ENCODE measurements at places on chromosomes 13 and 19.

- no peak for DNase-seq
Measured at GRCh38 chr13:43036351-43037250, 13.2 kb downstream of the DNAJC15 start.

GRCh38 chr13:95117092-95117491 is 184.2 kb downstream of the ABCC4 start:
- no peak for DNase-seq

DNA sequence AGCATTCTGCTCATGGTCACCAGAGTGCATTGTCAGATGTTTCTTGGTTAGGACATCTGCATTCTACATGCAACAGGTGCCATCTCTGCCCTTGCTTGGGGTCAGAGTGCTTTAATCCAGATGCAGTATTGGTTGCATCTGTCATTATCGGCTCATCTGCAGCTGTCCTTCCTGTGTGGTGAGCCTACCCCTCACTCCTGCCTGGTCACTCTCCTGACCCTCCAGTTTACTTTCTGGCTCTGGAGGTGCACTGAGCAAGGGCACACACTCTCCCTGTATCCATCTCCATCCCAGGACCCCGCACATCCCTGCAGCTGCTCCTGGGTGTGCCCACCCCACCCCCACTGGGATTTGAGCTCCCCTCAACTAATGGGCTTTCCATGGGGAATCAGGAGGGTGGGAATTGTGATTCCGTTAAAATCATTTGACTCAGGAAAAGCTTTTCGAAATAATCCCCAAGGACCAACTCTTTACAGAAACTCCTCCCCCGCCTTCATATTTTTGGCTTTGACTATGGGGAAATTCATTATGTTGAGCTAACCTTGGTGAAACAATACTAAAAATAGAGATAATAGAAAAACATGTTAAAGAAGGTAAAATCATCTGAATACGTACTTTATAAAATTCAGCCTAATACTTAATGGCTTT is 70.2 kb downstream of the COL4A2 start:
- DNase-seq = no peak

- DNase-seq = no peak
Measured at GRCh38 chr13:50531917-50532899, 311.3 kb downstream of the DLEU7 start.

DNA sequence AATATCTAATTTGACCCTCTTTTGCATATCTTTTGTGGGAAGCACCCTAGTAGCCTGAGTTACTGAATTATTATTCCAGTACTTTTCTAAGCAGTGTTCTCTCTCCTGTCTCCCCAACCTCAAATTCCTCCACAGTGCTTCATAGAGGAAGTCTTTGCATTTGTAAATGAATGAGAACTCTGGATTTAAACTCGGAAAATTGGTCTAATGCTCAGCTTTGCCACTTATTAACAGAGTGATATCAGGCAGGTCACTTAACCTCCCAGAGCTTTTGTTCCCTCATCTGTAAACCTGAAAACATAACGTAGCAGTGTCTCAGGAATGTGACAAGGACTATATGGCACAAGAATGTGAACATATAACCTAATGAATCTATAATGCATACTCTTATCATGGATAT is 26.2 kb downstream of the FREM2 start:
- DNase-seq = no peak

DNA sequence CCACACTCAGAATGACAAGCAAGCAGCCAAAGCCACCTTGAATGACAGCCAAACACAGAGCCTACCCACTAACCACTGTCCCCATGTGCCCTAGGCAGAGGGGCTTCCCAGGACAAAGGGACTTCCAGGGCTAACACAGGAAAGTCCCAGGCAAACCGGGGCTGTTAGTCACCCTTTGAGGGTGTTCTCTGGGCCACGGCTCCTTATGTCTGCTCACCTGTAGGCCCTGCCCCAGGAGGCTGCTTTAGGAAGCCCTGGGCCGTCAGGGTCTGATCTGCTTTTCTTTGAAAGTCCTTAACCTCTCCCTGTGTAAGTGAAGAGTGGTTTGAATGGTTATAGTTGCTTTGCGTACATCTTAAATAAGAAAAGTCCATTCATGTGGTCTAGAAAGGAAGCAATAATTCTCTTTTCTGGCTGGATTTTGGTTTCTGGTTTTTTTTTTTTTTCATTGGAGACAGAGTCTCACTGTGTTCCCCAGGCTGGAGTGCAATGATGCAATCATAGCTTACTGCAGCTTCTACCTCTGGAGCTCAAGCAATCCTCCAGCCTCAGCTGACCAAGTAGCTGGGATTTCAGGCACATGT is 161.4 kb downstream of the EFNB2 start:
- no peak for DNase-seq
